Mucosa of descending colon (tissue), 3 donors: ENCODE measurements at places on chromosomes 5 and 9. TPM values are rescaled to one million over a fixed set of nuclear protein-coding genes. Genes with fewer than 3 reads are reported as not detected.

Gene PTPRD
- 128 TPM for total RNA-seq

GRCh38 chr9:103899866-103900265, 194.2 kb upstream of the SMC2 start:
- DNase-seq = no peak

- no peak for DNase-seq
These were observed 12.2 kb upstream of the PRXL2C start for GRCh38 chr9:96667363-96667728.

DNA sequence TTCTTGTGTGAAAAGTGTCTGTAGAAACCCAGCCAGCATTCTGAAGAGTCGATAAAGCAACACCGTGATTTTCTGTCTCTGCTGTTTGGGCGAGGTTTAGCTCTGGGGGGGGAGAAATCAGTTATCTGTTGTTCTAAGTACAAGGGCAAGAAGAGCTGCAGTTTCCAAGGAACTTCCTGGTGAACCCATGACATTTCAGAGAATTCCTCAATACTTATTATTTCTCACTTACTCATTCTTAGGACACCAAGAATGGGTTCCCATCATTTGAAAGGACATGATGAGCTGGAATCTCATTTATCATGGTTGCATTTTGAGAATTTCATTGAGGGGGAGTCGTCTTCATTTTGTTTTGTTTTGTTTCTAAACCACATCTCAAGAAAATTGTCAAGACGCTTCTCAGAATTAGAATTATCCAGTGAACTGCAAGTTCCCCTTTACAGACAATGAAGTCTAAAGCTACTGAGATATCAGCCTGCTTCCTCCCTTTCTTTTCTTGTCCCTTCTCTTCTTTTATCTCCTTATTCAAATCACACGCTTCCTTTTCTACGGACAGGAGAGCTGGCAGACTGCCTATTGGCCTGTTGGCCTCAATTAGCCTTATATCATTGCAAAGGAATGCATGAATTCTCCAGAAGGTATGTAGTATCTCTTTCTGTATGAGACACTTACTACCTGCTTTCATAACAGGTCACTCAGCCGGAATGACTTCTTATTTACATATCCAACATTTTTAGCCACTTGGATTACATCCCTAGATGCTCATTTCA, 53.7 kb downstream of the ZNF462 start:
- DNase-seq = peak; percentile 43

DNA sequence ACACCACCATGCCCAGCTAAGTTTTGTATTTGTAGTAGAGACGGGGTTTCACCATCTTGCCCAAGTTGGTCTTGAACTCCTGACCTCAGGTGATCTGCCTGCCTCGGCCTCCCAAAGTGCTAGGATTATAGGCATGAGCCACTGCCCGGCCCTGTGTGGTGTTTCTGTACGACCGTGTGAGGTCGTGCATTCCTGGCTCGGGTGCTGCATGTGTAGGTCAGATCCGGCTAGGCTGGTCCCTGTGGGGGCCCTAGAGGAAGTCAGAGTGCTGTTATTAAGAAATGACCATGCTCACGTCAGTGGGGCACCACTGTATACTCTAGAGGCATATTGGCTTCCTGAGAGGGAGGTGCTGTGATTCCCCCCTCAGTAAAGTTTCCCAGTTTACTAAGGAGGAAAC, 13.7 kb downstream of the WNK2 start:
- peak; percentile 35 for DNase-seq

- DNase-seq = no peak
These were observed 38.9 kb upstream of the IQGAP2 start for GRCh38 chr5:76364226-76364589.

DNA sequence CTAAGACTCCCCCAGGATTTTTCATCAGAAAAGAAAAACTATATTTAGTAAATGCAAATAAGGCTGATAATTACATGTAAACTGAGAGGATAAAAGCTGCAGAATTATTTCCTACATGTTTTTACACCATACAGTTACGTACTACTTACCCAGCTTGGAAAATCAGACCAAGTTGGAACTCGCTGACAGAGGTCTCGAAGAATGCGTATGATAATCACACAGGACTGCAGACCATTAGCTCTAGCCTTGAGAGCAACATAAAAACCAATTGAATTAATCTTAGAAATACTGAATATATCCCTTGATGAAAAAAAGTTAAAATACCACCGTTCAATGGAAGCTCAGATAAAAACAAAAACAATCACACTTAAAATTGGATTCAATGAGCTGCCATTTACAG, 65.6 kb downstream of the ZFR start:
- no peak for DNase-seq
